CD8-positive, alpha-beta memory T cell (primary cell): ENCODE measurements at places on chromosomes 11 and 22. TPM values are rescaled to one million over a fixed set of nuclear protein-coding genes. Genes with fewer than 3 reads are reported as not detected.

DNA sequence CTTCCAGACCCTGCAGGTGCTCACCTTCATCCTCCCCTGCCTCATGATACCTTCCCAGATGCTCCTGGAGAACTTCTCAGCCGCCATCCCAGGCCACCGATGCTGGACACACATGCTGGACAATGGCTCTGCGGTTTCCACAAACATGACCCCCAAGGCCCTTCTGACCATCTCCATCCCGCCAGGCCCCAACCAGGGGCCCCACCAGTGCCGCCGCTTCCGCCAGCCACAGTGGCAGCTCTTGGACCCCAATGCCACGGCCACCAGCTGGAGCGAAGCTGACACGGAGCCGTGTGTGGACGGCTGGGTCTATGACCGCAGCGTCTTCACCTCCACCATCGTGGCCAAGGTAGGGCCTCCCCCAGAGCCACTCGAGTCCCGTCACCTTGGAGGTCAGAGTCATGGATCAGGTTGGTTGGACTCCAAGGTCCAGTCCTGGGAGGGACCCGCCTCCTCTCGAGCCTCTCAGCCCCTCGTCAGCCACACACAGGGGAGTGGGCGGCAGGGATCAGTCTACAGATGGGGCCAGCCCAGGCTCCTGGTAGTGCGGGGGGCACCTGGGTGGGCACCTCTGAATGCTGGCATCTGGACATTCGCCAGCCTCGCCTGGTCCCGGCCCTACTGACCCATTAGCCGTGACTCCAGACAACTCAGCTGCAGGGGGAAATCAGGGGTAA is 34.8 kb upstream of the SLC22A12 start:
- DNase-seq: no peak
- H3K27me3 ChIP-seq: no peaks in the 10 kb centered on the region
- H3K4me3 ChIP-seq: no peak overlapping the region
- H3K36me3 ChIP-seq: no peaks in the 10 kb centered on the region
- H3K4me1 ChIP-seq: no peaks in the 10 kb centered on the region

GRCh38 chr11:83477772-83478171 is 191.6 kb upstream of the CCDC90B start:
- no peaks in the 10 kb centered on the region for H3K4me1 ChIP-seq
- no peaks in the 10 kb centered on the region for H3K36me3 ChIP-seq
- H3K27me3 ChIP-seq: no peaks in the 10 kb centered on the region
- no peak overlapping the region for H3K4me3 ChIP-seq
- DNase-seq: no peak
- H3K27ac ChIP-seq: no peak overlapping the region

DNA sequence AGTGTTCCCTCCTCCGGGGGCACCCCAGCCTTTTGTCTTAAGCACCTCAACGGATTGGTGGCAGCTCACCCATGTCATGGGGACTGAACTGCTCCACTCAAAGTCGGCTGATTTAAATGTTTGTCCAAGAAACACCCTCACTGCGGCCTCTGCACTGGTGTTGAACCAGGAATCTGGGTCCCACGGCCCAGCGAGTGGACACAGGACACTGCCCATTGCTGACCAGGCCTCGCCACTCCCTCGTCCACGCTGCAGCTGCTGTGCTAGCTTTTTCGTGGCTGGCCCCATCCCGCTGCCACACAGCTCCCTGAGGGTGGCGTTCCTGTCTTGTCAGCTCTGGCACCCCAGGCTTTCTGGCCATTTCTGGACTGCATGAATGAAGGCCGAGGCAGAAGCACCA is 646.2 kb downstream of the BRD1 start:
- H3K4me3 ChIP-seq: no peak overlapping the region
- no peak for DNase-seq
- H3K4me1 ChIP-seq: no peaks in the 10 kb centered on the region
- H3K27ac ChIP-seq: no peak overlapping the region
- H3K36me3 ChIP-seq: no peaks in the 10 kb centered on the region
- H3K27me3 ChIP-seq: no peaks in the 10 kb centered on the region

GRCh38 chr11:73156686-73157085 is 14.6 kb upstream of the FCHSD2 start:
- no peak overlapping the region for H3K4me3 ChIP-seq
- DNase-seq: no peak
- H3K27ac ChIP-seq: no peak overlapping the region
- H3K27me3 ChIP-seq: no peaks in the 10 kb centered on the region
- no peaks in the 10 kb centered on the region for H3K36me3 ChIP-seq
- peaks cover 47% of the 10 kb centered on the region for H3K4me1 ChIP-seq

- H3K36me3 ChIP-seq: no peaks in the 10 kb centered on the region
- H3K4me1 ChIP-seq: no peaks in the 10 kb centered on the region
- no peak overlapping the region for H3K4me3 ChIP-seq
These were observed 51.0 kb upstream of the SC5D start for GRCh38 chr11:121241343-121242211.

DNA sequence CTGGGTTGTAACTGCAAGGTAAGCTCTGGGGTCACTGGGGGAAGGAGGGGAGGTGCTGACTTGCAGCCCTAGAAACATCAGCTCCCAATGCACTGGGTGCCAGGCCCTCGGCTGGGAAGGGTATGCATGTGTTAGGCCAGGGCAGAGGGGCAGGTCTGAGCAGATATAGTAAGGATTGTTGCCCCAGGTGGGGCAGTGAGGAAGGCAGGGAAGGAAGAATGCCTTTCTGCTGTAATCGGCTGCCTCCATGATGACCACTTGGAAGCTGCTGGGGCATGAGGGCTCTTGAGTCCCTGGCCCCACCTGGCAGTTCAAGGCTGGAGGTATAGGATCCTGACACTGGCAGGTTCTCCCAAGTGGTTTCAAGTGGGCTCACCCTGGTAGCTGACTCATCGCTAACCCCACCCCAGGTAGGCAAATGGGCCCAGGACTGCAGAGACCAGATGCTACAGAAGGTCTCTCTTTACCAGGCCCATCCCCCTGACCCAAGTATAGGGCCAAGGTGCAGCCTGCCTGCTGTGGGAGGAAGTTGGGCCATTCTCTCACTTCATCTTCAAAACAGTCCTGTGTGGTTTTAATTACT is 56.7 kb downstream of the TIMP3 start:
- H3K27ac ChIP-seq: no peak overlapping the region
- H3K27me3 ChIP-seq: no peaks in the 10 kb centered on the region
- no peaks in the 10 kb centered on the region for H3K36me3 ChIP-seq
- DNase-seq: no peak

DNA sequence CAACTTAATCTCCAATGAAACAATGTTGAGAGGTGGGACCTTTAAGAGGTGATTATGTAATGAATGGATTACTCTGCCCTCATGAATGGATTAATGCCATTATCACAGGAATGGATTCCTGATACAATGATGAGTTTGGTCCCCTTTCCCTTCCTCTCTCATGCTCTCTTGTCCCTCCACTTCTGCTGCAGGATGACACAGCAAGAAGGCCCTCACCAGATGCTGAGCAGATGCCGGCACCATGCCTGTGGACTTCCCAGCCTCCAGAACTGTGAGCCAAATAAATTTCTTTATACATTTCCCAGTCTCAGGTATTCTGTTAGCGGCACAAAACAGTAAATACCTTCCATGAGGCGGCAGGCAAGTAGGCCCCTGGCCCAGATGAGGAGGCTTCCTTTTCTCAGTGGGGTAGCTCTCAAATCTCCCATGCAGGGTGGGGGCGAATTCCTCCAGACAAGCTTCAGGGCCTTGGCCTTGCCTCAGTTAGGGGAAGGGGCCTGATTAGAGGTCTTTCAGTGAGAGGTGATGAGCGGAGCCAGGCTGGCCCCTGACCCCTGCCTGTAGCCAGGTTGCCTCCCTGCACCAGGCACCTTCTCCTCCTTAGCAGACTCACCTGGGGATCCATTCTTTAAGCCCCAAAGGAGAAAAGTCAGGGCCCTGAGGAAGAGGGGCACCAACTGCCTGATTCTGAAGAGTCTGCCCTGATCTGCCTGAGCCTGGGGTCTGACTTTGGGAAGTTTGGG is 86.0 kb downstream of the RRM1 start:
- no peaks in the 10 kb centered on the region for H3K27me3 ChIP-seq
- no peak overlapping the region for H3K27ac ChIP-seq
- H3K36me3 ChIP-seq: no peaks in the 10 kb centered on the region

HOATZ gene
- not detected for total RNA-seq

C11orf21 gene
- 9.4 TPM for total RNA-seq

SMC1B gene
- total RNA-seq: 0.37 TPM
